Stomach (tissue), 19 donors: ENCODE measurements at places on chromosomes 13 and 19. TPM values are rescaled to one million over a fixed set of nuclear protein-coding genes. Genes with fewer than 3 reads are reported as not detected.

- no peak for DNase-seq
Observed at GRCh38 chr13:78907006-78907405, 248.1 kb upstream of the OBI1 start.

DNA sequence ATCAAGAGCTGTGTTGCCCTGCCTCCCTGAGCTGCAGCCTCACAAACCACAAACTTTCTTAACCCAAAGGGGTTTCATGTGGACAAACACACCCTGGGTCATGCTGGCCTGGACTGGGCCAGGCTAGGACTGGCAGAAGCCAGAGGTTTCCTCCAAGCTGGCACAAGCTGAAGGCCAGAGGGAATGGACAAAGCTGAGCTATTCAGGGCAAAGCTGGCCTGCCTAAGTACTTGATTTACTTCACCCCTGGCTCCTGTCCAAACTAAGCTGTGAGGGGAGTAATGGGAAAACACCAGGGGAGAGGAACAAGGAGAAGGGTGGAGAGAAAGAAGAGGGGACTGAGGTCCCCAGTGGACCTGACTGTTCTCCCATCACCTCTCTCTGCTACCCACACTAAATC is 6.2 kb downstream of the CPAMD8 start:
- DNase-seq, result no peak

DNA sequence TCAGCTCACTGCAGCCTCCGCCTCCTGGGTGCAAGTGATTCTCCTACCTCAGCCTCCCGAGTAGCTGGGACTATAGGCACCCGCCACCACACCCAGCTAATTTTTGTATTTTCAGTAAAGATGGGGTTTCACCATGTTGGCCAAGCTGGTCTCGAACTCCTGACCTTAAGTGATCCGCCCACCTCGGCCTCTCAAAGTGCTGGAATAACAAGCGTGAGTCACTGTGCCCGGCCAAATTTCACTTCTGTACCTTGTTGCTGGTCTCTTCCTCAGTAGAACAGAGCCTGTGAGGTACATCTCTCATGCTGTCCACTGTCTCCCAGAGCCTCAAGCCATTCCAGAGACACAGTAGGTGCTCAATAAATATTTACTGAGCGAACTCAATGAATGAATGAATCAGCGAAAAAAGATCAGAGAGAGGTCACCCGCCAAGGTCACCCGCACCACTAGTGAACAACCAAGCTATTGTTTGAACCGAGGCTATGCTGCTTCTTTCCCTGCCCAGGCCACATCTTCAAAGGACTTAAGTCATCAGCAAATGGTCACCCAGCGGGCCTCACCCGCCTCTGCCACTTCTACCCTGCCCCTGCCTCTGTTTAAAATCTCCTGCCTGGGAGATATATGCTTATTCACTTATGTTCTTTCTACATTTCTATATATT is 9.3 kb downstream of the TMEM143 start:
- peak; percentile 76 for DNase-seq

DNA sequence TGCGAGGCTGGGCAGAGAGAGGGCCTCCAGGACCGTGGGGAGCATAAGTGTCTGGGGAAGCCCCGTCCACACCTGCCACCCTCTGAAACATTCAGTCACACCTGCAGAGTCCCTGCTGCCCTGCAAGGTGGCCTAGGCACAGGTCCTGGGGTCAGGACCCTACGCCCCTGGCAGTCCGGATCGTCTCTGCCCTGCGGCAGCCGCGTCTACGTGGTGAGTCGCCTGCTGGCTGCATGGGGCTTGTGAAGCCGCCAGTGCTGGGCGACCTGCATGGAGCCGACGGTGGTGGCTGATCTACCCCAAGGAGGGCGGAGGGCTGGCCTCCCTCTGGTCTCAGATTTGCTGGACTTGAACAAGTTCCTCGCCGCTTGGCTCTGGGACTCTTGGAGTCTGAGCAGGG is 13.0 kb downstream of the FZR1 start:
- DNase-seq, result no peak

- peak; percentile 47 for DNase-seq
Observed at GRCh38 chr19:28242317-28242927, 970.5 kb downstream of the UQCRFS1 start.

OLFM2 gene
- 15.4 TPM for total RNA-seq

LACC1 gene
- 11.2 TPM for total RNA-seq

OR4F17 gene
- not detected for total RNA-seq
